ENCODE measurements at places on chromosomes 3 and 15. TPM values are rescaled to one million over a fixed set of nuclear protein-coding genes. Genes with fewer than 3 reads are reported as not detected.

The UBL7 gene
- 40.9 TPM for total RNA-seq

The ZNF35 gene
- 5.4 TPM for total RNA-seq

The KLF15 gene
- 0.12 TPM for total RNA-seq

The CDCP1 gene
- 13.6 TPM for total RNA-seq

The SLC28A1 gene
- 0.05 TPM for total RNA-seq

The STAB1 gene
- 0.05 TPM for total RNA-seq

The CX3CR1 gene
- total RNA-seq, result 0.02 TPM

The GNAT1 gene
- total RNA-seq, result not detected

The ATP13A5 gene
- not detected for total RNA-seq

The MORC1 gene
- not detected for total RNA-seq

The STAC gene
- 2.6 TPM for total RNA-seq

The LRRN1 gene
- not detected for total RNA-seq

The SPTBN5 gene
- total RNA-seq, result 0.09 TPM

The AHSG gene
- 0.11 TPM for total RNA-seq

The ZCWPW2 gene
- 0.06 TPM for total RNA-seq

The CCDC39 gene
- total RNA-seq, result not detected

The USP19 gene
- 26.9 TPM for total RNA-seq

The ROPN1 gene
- not detected for total RNA-seq

The DCBLD2 gene
- total RNA-seq, result 248 TPM

The SKOR1 gene
- 0.03 TPM for total RNA-seq

The CRABP1 gene
- total RNA-seq, result 0.71 TPM

The DLL4 gene
- 0.62 TPM for total RNA-seq

The B3GNT5 gene
- total RNA-seq, result 16.9 TPM

The TTLL13 gene
- total RNA-seq, result 0.48 TPM

The CCNL1 gene
- total RNA-seq, result 34.0 TPM

The MOBP gene
- not detected for total RNA-seq

The RAD18 gene
- total RNA-seq, result 14.7 TPM

The CCR9 gene
- total RNA-seq, result not detected

The FGF12 gene
- 0.61 TPM for total RNA-seq

The HDC gene
- total RNA-seq, result 0.16 TPM

The GOLGA8R gene
- total RNA-seq, result 0.27 TPM

All from A549 treated with CpdA at 1 μM for 4 hours (cell line).